ENCODE measurements at places on chromosomes 7 and 10.

DNA sequence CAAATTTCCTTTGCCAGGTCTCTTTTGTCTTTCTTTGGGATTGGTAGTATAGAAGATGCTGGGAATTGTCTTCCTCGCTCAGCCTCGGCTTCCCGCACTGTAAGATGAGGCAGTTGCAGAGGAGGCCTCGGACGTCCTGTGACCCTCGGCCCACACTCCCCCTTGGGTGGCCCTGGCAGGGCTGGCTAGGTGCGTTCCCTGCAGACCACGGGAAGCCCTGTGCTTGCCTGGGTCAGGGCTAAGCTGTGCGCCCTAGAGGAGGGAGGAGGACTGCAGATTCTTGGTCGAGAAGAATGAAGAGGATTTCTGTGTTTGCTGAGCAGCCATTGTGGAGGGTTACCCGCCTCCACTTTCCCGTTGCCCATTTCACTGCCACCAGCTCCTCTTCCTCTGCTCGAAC is 42.8 kb downstream of the WIPI2 start:
- DNase-seq = peak; percentile 79

DNA sequence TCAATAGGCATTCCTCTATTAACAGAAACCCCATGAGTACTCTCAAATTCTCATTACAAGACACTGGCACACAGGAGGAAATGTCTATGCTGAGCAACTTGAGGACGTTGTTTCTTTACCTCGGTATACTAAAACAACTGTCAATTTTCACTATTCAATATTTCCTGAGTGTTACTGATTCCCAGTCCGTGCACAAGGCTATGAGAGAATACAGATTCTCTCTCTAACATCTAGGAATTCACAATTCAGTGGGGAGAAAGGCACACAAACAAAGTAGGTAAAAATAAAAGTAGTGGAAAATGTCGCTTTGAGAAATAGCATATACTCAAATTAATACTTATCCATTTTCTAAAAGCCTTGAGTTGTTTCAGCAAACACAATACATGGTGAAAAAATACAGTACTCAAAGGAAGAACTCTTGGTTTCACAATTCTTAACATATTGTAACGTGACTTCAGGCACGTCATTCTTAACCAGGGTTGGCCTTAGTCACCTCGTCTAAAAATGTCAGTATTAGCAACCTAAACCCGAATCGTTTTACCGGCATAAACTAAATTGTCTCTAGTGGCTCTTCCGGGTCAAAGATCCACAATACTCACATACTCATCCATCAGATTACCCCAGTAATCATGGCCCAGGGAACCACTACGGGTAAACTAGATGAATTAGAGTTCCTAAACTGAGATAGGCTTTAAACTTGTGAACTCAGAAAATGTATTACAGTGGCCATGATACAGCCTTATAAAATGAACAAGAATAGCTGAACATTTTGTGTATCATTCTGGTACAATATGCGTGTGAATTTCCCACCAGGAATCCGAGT is 1.5 kb downstream of the IPMK start:
- DNase-seq = no peak

- no peak for DNase-seq
These were observed 88.1 kb upstream of the IFRD1 start for GRCh38 chr7:112362053-112362650.

DNA sequence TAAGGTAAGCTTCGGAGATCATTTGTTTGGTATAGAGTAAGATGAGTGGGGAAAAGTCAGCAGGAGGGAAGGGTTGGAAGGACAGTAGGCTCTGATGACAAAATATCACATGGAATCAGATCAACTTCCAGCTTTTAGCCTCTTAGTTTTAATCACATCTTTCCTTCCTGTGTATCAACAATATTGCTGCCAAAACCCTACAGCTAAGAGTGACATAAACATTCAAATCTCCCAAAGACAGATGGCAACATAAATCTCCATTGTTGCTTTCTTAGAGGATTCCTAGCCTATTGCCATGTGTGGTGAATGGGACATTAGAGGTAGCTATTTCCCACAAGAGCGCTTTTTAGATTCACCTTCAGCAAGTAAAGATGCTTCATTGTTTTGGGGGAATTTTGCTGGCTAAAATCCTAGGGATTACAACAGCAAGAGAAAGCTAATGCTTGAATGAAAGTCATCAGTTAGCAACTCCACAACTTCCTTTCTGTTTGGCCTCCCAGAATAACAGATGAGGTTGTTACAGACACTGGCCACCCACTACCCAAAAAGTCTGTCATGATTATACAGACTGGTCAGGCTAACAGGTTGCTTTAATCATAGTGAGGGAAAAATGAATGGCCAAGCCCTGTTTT is 35.2 kb upstream of the FZD1 start:
- DNase-seq = no peak

GRCh38 chr7:95045236-95045923 is 138.0 kb downstream of the PPP1R9A start:
- no peak for DNase-seq

GRCh38 chr7:73515178-73515577 is 6.9 kb downstream of the BAZ1B start:
- peak; percentile 1 for DNase-seq

DNA sequence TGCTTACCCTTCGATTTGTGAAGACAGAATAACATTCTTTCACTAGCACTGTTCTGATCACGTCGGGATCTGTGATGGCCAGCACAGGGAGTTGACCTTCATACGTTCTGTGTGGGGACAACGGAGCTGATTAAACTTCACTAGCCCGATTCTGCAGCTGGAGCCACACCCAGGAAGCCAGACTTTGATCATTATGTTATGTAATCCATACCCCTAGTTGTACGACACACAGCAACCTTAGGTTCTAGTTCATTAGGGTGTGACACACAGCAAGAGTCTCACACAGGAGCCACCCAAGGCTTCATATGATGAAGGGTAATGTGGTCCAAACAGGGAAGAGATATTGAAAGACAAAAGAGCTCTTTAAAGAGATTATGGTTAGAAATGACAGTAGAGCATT is 7.2 kb downstream of the CYP3A5 start:
- DNase-seq = no peak

- DNase-seq = no peak
These were observed 111.1 kb upstream of the CREB5 start for GRCh38 chr7:28301148-28301641.

DNA sequence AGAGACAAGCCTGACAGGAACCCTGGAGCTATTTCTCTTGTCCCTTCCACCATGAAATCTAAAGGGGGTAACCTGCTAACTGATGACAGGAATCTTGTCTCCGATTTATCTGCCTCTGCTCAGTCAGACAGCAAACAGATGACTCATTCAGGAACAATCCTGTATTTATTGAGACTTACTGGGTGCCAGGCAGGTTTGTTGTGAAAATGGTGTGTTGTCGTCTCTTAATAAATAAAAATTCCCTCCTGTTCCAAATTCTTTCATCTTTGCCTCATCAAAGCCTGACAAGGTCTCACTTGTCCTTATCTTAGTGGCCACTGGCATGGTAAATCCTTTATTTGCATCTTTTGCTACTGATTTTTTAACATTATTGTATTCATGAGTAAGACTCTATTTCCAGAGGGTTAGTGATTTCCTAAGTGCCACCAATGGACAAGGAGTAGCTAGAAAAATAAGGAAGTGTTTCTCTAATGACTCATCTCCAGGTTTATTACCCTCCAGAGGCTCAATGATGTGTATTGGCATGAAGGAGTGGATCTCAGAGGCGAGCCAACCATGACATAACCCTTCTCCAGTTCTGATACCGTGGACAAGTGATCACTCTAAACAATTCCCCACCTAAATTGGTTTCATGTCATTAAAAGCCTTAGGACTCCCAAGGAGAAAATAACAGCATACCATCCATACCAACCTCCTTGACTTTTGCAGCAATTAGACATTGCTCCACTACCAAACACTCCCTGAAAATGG is 724.0 kb downstream of the GRID1 start:
- no peak for DNase-seq

DNA sequence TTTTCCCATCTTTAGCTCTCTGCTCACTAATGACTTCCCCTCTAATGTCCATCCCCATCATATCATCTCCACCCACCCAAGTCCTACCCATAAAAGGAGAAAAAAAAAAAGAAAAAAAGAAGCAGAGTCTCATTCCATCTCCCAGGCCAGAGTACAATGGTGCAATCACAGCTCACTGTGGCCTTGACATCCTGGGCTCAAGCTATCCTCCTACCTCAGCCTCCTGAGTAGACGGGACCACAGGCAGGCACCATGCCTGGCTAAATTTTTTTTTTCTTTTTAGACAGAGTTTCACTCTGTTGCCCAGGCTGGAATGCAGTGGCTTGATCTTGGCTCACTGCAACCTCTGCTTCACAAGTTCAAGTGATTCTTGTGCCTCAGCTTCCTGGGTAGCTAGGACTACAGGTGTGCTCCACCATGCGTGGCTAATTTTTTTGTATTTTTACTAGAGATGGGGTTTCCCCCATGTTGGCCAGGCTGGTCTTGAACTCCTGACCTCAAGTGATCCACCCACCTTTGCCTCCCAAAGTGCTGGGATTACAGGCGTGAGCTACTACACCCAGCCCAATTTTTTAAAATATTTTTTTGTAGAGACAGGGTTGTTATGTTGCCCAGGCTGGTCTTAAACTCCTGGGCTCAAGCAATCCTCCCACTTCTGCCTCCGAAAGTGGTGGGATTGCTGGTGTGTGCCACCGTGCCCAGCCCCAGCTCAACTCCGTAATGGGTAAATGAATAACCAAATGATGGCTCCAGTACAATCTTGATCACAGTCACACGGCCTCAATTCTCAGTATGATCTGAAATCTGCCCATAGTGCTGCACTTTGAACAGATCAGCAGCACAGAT is 24.6 kb upstream of the SGMS1 start:
- DNase-seq = no peak

- peak; percentile 82 for DNase-seq
These were observed 45.5 kb upstream of the SLC29A4 start for GRCh38 chr7:5237286-5237685.

DNA sequence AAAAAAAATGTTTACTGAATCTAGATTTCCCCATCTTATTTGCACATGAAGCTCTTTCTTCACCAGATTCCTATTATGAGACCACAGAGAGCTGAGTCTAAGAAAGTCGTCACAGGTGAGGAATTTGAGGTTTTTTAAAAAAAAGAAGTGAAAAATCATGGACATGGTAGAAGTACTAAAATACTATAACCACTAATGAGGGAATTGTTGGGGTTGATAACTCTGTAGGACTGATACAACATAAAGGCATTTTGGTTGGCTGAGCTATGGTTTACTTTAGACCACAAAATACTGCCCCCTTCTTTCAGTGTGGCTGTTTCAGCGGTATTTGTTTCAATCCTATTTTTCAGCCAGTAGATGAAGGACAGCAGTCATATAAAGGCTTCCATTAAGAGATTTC is 1111.3 kb downstream of the TYW1 start:
- DNase-seq = no peak

GRCh38 chr7:124399941-124400340 is 365.7 kb downstream of the GPR37 start:
- DNase-seq = no peak

DNA sequence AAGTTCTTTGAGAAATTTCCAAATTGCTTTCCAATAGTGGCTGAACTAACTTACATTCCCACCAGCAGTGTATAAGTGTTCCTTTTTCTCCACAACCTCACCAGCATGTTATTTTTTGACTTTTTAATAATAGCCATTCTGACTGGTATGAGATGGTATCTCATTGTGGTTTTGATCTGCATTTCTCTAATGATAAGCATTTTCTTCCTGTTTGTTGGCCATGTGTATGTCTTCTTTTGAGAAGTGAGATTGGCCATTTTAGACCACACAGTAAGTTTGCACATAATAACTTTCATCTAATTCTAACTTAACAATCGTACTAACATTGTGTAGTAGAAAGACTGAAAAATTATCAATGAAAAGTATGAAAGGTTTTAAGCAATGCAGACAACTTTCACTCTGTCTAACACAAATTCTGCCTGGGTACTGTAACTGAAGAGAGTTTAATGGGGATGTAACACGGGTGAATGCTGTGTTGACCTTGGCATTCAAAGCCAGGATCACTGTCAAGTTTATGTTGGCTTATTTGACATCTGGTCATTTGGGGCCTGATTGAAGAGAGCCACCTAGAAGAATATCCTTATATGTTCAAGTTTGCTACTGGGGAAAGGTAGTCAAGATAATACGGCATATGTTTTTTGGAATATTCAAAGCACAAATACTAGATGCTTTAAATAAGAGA is 50.4 kb downstream of the FAM171A1 start:
- DNase-seq = no peak

- no peak for DNase-seq
These were observed 94.9 kb downstream of the CPXM2 start for GRCh38 chr10:123796736-123797135.

- no peak for DNase-seq
These were observed 82.1 kb downstream of the ZRANB1 start for GRCh38 chr10:125023862-125024496.

GRCh38 chr10:6877722-6878392 is 297.8 kb upstream of the PRKCQ start:
- no peak for DNase-seq

DNA sequence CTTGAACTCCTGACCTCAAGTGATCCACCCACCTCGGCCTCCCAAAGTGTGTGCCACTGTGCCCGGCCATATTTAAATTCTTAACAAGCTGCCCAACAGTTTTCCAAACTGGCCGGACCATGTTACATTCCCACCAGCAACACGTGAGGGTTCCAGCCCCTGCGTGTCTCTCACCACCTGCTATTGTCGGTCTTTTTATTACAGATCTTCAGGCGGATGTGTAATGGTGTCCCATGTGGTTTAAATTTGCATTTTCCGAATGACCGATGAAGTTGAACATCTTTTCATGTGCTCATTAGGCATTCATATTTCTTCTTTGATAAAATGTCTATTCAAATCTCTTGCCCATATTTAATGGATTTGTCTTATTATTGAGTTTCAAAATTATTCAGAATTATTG is 11.5 kb downstream of the ELFN1 start:
- DNase-seq = peak; percentile 32
